GM23248 (cell line): ENCODE measurements at places on chromosomes 1 and 21. TPM values are rescaled to one million over a fixed set of nuclear protein-coding genes. Genes with fewer than 3 reads are reported as not detected.
A peak's percentile ranks its signal among the peaks of the same experiment; 100 is the strongest.

GRCh38 chr1:23913212-23913880 lies at the start of gene CNR2:
CNR2 (minus strand) TSS chr1:23913362; CDS start chr1:23875617, 37,745 bp downstream.
- no peak for DNase-seq

GRCh38 chr21:44706026-44706705 lies 5.2 kb downstream of the TSPEAR start:
- DNase-seq = no peak

LCE1B gene
- not detected in 2 replicates for total RNA-seq

RNF186 gene
- not detected in 2 replicates for total RNA-seq

GRCh38 chr1:115189814-115190539 lies 100.7 kb upstream of the TSPAN2 start:
- peak; percentile 91 for DNase-seq

- no peak for DNase-seq
Measured at GRCh38 chr1:190259424-190259823, 218.2 kb downstream of the BRINP3 start.

NBL1 gene
- total RNA-seq = 201 and 290 TPM in 2 replicates

RCAN3 gene
- total RNA-seq = 10.1 and 10.8 TPM in 2 replicates

- peak; percentile 39 for DNase-seq
Measured at GRCh38 chr1:70348399-70349165, 5.9 kb downstream of the ANKRD13C start.

RWDD3 gene
- total RNA-seq = 13.6 and 16.6 TPM in 2 replicates

MIGA1 gene
- total RNA-seq = 11.6 and 15.4 TPM in 2 replicates

RGS8 gene
- not detected in 2 replicates for total RNA-seq

- no peak for DNase-seq
Measured at GRCh38 chr1:53075206-53075605, 13.2 kb downstream of the PODN start.

MSH4 gene
- total RNA-seq = not detected in 2 replicates

GRCh38 chr1:19066874-19067181 lies 110.4 kb upstream of the IFFO2 start:
- DNase-seq = no peak

DNA sequence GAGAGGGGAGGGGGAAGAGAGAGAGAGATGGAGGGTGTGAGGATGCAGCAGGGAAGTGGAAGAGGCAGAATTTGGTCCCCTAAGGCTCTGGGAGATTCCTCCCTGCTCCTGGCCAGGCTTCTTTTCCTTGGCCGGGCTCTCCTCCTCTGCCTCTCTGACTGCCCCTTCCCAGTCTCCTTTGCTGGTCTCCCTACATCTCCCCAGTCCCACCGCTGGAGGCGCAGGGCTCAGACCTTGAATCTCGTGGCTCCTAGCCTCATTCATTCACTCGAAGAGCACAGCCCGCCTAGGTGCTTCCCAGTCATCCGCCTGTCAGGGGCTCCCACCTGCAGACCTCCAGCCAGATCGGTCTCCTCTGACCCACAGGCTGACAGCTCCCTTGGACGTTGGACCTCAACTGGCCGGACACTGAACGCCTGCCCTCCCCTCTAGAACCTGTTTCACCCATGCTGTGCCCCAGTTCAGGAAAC lies 76.5 kb downstream of the VWA5B1 start:
- peak; percentile 77 for DNase-seq

GRCh38 chr1:28927648-28928313 lies 13.4 kb downstream of the EPB41 start:
- DNase-seq = peak; percentile 46

ZSCAN20 gene
- 4.6 and 9.5 TPM in 2 replicates for total RNA-seq

DIO1 gene
- not detected in 2 replicates for total RNA-seq

GRCh38 chr1:84835169-84835568 lies 57.8 kb downstream of the LPAR3 start:
- DNase-seq = no peak

GRCh38 chr1:11525516-11525915 lies 46.6 kb downstream of the DISP3 start:
- no peak for DNase-seq

DNA sequence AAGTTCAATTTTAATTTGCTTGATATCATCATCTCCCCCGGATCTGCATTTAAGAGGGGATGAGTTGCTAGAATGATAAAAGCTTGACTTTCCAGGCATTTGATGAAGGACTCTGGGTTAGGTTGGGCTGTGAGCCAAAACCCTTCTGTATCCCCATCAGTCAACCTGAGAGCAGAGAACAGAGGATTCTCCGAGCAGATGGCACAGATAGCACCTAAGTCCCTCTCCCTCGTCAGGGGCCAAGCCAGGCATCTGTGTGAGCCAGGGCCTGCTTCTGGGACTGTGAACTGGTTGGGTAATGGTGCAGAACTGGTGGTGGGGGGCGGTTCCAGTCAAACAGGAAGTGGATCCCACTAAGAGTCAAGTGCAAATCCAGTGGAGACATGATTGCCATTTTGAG lies 205.8 kb downstream of the TNR start:
- DNase-seq = no peak

- DNase-seq = peak; percentile 29
Measured at GRCh38 chr1:211377539-211378450, 51.2 kb downstream of the TRAF5 start.

- DNase-seq = peak; percentile 48
Measured at GRCh38 chr1:197327776-197328364, 59.8 kb downstream of the CRB1 start.

- DNase-seq = peak; percentile 69
Measured at GRCh38 chr1:223242382-223242955, 99.4 kb upstream of the TLR5 start.

GRCh38 chr1:22506130-22506692 lies 54.6 kb downstream of the ZBTB40 start:
- no peak for DNase-seq

DNA sequence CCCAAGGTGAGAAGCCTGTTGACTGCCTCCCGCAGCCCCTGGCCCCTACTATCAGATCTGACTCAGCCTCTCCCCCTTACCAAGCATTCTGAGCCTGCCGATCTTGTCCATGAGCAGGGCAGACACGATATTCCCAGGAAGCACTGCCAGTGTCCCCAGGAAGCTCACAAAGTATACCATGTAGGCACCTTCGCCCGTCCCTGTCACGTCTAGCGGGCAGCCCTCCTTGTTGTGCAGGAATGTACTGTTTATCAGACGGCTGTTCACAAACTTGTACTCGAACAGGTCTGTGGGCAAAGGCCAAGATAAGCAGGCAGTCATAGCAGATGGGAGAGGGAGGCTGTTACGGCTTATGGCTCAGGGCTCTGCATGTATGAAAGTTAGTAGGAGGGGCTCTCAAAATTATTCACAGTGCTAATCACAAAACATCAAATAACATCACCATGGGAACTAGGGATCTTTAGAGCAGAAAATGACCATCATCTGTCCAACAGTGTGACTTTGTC lies 7.3 kb downstream of the BOLA1 start:
- no peak for DNase-seq

COP1 gene
- total RNA-seq = 43.3 and 55.1 TPM in 2 replicates

COL8A2 gene
- total RNA-seq = 30.5 and 33.1 TPM in 2 replicates

DNA sequence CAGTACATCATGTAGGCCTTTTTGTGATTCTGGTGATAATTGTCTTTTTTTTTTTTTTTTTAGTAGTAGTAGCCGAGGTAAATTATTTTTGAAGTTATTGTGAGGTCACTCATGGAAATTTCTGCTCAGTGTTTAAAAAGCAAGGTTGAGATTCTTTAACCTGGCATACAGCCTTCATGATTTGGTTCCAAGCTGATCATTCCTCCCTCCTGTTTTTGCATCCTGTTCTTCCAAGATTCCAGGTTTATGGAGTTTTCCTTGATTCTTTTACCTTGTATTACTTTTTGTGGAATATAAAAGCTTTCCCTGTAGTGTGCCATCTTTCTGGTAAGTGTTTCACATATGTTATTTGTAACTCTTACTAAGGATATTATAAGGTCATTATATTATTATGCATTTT lies 9.1 kb downstream of the ZFYVE9 start:
- no peak for DNase-seq

PRAMEF2 gene
- total RNA-seq = not detected in 2 replicates

KRTAP20-4 gene
- not detected in 2 replicates for total RNA-seq

DNA sequence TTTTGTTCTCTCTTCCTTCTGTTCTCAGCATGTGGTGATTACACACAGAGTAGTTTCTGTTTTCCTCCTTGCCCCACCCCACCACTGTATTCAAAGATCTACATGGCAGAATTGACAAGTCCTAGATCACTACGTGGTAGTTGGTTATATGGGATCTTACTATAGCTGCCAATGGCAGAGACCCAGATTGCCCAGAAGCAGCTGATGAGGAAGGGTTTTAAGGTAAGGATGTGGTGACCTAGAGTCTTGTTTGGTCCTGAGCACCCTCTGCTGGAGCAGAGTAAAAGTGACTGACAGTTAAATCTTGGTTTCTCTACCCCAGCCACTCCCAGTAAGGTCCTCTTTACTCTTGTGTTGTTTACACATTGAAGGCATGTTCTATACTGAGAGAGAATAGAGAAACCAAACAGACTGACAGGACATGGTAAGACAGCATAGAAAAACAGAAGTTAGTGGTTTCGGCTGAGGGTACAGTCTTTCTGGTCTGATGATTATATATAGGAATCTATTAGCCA lies 22.8 kb upstream of the STRIP1 start:
- peak; percentile 71 for DNase-seq

PUSL1 gene
- total RNA-seq = 36.2 and 46.5 TPM in 2 replicates

GRCh38 chr1:160171354-160171753 lies 19.0 kb upstream of the CASQ1 start:
- DNase-seq = peak; percentile 80

DNA sequence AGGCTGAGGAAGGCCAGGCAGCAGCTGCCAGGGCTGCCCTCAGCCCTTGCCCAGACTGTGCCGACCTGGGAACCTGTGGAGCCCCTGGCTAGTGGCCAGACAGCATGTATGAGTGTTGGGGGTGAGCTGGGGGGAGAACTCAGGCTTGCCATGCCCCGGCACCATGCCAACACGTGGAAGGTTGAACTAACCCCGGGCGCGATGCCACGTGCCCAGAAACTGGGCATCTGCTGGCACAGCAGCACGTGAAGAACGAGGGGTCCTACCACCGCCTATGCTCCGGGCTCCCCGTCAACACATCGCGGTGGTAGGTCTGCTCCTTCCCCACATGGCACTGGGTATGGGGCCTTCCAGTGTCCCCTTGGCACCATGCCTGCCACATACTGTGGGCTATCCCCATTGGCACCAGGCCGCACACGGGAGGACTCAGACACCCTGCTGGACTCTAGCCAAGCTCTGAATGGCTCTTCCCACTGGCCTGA lies 68.7 kb downstream of the CASZ1 start:
- no peak for DNase-seq

C4BPA gene
- total RNA-seq = not detected in 2 replicates

DNA sequence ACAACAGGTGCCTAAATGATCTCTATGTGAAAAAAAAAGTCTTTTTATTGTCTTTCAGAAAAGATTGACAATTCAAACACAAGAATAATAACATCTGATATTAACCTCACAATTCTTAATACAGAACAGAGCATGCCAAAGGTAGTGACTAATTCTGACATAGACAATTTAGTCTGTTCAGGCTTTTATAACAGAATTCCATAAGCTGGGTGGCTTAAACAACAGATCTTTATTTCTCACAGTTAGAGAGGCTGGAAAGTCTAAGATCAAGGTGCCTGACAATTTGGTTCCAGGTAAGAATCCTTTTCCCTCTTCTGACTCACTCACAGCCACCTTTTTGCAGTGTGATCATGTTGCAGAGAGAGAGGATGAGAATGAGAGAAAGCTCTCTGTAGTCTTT lies 27.0 kb downstream of the DPYD start:
- peak; percentile 49 for DNase-seq

PADI4 gene
- not detected in 2 replicates for total RNA-seq

- no peak for DNase-seq
Measured at GRCh38 chr21:19340303-19340702, 936.7 kb upstream of the TMPRSS15 start.
